ENCODE measurements at places on chromosomes 16 and 17.

DNA sequence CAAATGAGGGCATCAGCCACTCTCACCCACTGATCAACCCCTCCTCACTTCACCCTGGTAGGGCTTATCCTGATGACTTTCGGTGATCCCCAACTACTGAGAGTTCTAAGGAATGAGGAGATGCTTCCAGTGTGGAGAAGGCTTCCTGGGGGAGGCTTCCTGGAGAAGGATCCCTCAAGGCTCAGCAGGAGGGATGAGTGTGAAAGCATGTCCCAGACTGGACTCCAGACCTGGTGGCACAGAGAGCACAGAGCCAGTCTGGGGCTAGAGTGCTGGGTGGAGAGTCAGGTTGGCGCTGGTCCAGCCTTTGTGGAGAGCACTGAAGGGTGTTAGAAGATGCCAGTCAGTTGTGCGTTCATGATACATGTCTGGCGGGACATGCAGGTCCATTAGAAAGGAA, 53.7 kb downstream of the PLD6 start:
- DNase-seq, result no peak

- DNase-seq, result no peak
Observed at GRCh38 chr16:6377956-6378355, 954.7 kb upstream of the RBFOX1 start.

- no peak for DNase-seq
Observed at GRCh38 chr16:80974649-80975376, 31.9 kb downstream of the CMC2 start.

- DNase-seq, result no peak
Observed at GRCh38 chr16:84022644-84023043, 20.0 kb downstream of the SLC38A8 start.

DNA sequence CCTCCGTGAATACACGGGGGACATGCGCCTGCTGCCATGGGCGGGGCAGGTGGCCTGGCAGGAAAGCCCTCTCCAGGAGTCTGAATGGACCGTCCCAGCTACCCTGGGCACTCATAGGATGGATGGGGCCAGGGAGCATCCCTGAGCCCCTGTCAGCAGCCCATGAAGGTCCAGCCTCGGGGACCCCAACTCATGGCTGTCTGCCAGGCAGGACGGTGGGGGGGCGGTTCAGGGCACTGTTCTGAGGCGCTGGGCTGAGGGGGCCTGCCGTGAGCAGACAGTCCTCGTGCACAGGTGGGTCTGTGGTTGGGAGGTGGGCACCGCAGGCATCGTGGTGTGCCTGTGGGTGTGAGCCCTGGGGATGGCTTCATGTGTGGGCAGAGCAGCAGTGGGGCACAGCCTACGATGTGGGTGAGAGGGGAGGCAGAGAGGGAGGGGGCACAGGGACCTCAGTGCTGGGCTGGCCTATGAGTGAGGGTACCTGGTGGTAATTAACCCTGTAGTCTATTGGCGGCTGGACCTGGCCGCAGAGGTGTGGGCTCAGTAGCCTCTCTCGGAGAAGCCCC, 6.5 kb upstream of the PKMYT1 start:
- DNase-seq, result no peak

DNA sequence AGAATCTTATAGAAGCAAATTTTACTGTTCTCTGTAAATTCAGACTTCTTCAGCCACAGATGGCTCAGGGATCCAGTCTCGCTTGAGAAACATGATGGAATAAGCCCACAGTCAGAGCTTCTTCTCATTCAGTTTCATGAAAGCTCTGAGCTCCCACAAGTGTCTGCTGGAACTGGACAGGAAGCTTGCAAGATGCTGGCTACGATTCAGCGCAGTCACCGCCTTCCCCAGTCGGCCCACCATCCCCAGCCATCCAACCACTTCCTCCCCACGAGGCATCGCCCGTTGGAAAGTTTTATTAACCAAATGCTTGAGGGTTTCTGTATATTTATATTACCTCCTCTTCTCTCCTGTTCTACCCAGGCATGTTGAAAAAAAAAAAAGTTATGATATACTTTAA, 171.7 kb downstream of the ZFHX3 start:
- peak; percentile 2 for DNase-seq

DNA sequence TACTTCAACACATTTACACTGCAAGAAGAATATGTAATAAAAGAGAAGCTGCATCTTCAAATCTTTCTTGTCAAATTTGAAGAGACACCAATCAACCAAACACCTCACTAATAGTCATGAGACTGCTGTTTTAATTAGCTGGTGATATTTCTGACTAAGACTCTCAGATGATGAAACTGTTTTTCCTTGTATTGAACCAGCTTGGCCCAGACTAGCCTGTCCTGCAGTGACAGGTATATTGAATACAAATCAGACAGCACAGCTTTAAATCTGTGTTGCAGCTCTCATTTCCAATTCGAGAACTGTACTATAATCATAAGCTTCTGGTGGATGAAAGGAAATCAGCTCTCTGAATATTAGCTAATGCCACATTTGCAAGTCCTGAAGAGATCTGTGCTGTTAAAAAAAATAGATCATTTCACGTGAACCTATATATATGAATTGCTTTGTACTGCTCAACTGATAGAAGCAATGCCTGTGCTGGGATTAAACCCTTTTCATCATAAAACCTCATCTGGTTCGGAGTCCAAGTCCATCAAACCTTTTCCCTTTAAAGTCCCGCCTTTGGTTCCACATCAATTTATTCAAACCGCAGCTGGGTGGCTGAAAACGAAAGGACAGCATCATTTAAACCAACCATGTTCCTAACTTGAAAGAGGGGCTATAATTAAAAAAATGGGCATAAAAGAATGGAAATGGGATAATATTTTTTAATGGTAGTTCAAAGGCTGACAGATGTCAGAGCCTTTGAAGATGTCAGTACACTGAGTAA, 306.2 kb downstream of the CEP112 start:
- no peak for DNase-seq

GRCh38 chr17:75271233-75271954, 363 bp upstream of the MIF4GD start:
- DNase-seq, result peak; percentile 84

GRCh38 chr17:82282239-82283207, 9.0 kb upstream of the CSNK1D start:
- no peak for DNase-seq

GRCh38 chr17:12640364-12640763, 25.3 kb upstream of the MYOCD start:
- DNase-seq, result no peak

DNA sequence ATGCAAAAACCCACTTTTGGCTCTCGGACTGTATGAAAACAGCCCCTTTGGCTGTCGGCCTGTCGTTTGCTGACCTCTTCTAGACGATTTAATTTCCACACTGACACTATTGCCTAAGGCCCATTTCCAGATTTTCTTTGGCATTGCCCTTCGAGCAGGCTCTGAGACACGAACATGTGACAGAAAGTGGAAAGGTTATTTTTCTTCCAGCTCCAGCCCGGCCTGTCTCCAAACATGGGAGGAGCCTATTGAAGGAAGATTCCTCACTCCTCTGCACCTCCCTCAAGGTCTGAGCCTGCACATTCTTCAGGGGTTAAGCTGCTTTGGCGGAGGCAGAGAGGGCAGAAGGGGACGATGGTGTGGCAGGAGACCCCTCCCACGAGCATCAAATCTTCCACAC, 85.9 kb upstream of the FOXF1 start:
- DNase-seq, result no peak

DNA sequence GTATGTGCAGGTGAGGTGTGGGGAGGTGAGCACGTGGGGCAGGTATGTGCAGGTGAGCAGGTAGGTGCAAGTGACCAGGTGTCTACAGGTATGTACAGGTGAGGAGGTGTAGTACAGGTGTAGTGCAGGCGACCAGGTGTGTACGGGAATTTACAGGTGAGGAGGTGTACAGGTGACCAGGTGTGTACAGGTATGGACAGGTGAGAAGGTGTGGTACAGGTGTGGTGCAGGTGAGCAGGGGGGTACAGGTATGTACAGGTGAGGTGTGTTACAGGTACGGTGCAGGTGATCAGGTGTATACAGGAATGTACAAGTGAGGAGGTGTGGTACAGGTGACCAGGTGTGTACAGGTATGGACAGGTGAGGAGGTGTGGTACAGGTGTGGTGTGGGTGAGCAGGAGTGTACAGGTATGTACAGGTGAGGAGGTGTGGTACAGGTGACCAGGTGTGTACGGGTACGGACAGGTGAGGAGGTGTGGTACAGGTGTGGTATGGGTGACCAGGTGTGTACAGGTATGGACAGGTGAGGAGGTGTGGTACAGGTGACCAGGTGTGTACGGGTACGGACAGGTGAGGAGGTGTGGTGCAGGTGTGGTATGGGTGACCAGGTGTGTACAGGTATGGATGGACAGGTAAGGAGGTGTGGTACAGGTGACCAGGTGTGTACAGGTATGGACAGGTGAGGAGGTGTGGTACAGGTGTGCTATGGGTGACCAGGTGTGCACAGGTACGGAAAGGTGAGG, 12.8 kb upstream of the DBNDD1 start:
- DNase-seq, result no peak

GRCh38 chr16:87966685-87967185, 15.5 kb downstream of the BANP start:
- no peak for DNase-seq

GRCh38 chr16:85660843-85661739, 27.7 kb downstream of the GINS2 start:
- no peak for DNase-seq

DNA sequence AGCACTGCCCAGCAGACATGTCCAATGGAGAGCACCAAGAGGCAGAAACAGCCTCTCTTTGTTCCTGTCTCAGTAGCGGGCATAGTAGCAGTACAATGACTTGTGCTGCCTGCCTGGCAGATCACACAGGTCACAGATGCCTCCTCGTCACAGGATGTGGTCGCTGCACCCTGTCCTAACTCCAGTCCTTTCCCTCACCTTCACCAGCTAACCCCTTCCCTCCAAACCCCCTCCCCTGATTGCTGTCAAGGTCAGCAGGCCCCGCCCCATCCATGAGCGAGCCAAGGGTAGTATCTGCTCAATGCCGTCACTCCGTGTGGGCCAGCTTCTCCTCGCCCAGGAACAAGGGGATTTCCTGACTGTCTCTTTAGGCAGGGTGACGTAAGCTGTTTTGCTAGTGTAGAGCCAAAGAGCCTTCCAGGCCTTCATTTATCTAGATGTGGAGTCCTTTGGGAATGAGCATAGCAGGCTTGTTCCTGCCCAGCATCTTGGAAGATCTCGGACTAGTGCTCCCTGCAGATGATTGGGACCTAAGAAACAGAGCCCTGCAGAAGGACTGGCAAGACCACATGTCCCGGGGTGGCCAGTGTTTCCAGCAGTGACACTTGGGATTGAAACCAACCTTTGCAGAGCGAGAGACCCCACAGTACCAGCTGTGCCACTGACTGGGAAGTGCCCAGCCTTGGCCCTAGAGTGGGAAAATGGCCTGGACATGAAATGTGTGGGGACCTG, 75.9 kb upstream of the TNRC6C start:
- DNase-seq, result peak; percentile 70

GRCh38 chr16:12826559-12826958, 22.9 kb upstream of the CPPED1 start:
- no peak for DNase-seq

DNA sequence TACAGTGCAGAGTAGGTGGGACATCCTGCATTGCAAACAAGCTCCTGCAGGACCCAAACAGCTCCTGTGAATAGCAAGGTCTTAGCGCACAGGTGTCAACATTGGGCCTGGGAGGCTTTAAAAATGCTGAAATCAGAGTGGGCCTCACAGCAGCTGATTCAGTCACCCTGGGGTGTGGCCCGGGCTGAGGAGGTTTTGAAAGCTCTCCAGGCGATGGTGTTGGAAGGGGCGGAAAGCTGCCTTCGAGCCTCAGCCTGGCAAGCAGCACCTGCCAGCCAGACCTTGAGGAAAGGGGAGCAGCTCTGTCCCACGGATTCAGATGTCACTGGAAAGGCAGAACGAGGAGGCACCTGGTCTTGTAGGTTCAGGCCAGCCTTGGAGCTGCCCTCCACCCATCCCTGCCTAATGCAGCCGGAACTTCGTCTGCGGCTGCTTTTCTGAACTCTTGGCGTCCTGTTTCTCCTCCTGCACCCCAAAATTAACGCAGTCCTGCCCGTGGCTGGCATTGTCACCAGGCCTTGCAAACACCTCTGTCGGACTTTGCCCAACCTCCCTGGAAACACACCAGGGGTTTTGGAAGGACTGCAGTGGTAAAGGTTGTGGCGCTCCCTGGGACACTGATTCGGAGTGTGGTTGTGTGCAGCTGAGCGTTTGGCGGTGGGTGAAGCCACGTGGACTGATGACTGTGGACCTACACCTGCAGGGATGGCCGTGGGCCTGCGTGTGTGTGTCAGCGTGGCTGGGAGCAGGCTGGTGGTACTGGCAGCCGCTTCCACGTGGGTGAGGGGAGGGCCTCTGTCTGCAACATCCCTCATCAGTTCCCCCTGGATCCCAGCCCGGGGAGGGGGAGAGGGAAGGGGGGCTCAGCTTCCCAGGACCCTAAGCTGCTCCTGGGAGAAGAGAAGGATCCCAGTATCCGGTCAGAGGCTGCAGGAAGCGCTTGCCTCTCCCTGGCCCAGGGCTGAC, 3.4 kb downstream of the NECAB2 start:
- no peak for DNase-seq

DNA sequence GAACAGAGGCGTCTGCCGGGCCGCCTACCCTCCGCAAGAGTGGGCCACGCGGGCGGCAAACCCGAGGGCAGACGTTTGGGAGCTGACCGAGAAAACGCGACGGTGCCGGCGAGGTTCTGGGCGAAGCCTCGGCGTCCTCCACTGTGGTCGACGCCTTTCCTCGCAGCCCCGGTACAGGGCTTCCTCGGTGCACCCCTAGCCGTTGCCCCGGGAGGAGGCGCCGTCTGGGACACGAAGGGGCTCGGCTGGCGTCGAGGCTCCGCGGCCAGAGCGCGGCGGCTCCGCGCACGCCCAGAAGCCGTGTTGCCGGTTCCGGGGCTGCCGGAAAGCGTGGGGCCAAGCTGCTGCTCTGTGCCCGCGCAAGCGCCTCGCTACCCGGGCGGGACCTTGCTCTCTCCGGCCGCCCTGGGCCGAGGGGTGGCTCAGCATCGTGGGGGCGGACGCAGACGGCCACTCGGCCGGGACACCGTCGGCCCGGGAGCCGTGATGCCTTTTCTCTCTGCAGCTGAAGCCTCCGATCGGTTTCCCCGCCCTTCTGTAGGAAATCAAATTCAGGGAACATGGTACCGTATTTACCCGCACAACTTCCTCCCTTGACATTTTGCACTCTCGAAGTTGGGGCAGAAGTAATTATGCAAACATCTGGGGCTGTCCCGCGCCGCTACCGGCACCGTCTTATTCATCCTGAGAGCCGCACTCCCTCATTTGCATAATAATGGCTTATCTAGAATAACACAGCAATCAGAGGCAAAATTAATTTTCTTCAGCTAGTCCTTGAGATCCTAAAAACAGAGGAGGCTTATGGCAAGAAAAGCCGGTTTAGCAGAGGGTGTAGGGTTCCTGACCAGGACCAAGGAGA, 7.3 kb upstream of the CBX8 start:
- DNase-seq, result peak; percentile 76
